ENCODE measurements at places on chromosomes 1 and 21. TPM values are rescaled to one million over a fixed set of nuclear protein-coding genes. Genes with fewer than 3 reads are reported as not detected.

DNA sequence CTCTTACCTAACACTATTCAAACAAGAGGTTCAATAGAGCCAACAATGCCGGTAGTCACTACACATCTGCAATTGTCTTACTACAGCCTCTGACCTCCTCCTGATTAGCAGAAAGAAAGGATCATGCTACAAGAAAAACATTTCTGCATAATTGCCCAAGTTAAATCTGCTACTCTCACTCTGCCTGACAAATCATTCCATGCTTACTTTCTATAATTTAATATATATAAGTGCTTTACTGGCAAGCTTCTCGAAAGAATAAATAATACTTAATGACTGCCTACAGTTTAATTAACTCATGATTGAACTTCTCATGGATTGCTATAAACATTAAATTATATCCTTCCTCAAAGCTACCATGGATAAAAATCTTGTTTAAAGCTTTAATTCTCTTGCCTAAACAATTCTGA, 156.0 kb downstream of the SLC45A1 start:
- no peak for DNase-seq

E2F2 gene
- 0.08 TPM for total RNA-seq

- DNase-seq = no peak
Measured at GRCh38 chr1:192737306-192737705, 71.5 kb upstream of the RGS2 start.

- no peak for DNase-seq
Measured at GRCh38 chr1:47742890-47743760, 254.1 kb downstream of the TRABD2B start.

GRCh38 chr1:205709640-205710039, 29.3 kb upstream of the SLC45A3 start:
- DNase-seq = no peak

GRCh38 chr1:1282998-1283397, 2.8 kb downstream of the SCNN1D start:
- DNase-seq = no peak

INKA2 gene
- 0.67 TPM for total RNA-seq

DNA sequence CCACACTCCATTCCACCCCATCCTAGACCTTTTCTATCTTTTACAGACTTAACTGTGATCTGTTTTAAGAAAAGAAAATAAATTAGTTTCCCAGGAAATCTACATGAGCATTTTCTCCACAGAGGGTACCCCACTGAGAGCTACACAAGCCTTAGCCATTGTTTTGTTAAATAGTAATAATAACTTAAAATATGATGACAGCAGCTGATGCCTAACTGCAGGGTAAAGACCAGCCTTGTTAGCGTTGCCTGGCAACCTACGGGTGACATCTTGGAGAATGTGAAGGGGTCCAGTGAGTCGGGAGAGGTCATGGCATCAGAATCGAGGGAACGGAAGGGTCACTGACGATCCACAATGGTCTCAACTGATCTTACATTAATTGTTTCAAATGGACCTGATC, 233.2 kb upstream of the PBX1 start:
- DNase-seq = no peak

- no peak for DNase-seq
Measured at GRCh38 chr1:188425687-188426086, 1596.9 kb downstream of the PLA2G4A start.

GRCh38 chr1:115377411-115377810, 39.4 kb upstream of the NGF start:
- DNase-seq = no peak

GRCh38 chr1:88327391-88328267, 356.4 kb upstream of the PKN2 start:
- no peak for DNase-seq

GRCh38 chr1:165473081-165473480, 28.2 kb upstream of the RXRG start:
- no peak for DNase-seq

DNA sequence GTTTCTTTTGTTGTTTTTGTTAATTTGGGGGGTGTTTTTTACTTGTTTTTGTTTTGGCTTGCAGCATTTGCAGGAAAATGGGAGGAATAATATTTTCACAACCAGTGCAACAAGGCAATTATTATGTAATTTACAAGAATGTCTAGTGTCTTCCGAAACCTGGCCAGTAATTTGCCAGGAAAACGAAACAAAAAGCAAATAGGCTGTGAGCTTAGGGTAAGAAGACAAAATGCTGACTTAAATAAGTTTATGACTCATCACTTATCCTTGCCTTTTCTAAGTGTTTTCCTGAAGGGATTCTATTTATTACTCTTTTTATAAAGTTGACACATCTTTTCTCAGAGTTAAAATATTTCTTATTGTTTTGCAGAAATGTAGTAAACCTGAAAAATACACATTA, 49.8 kb downstream of the KCNT2 start:
- no peak for DNase-seq

GRCh38 chr1:57845041-57845440, 421.2 kb upstream of the DAB1 start:
- no peak for DNase-seq

CRNN gene
- not detected for total RNA-seq

DNA sequence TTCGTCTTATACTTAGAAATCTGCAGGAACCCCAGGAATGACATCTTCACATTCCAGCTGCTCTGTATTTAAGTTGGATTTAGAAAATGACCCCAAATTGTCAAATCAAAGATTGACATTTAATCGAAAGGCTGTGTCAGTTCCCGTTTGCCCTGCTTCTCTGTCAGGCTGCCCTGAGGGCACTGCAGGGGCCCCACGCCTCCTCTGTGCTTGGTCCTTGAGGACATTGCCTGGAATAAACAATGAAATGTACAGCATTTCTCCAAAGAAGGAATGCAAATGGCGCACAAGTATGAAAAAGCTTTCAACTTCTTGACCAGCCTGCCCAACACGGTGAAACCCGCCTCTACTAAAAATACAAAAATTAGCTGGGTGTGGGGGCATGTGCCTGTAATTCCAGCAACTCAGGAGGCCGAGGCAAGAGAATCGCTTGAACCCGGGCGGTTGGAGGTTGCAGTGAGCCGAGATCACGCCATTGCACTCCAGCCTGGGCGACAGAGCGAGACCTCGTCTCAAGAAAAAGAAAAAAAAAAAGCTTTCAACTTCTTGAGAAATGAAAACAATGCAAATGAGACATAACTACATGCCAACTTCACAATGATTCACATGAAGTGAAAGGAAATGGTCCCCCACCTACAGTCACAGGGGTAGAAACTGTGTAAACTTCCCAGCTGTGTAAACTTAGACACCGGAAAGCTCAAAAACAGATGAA, 3.0 kb downstream of the TMPRSS3 start:
- DNase-seq = no peak

DNA sequence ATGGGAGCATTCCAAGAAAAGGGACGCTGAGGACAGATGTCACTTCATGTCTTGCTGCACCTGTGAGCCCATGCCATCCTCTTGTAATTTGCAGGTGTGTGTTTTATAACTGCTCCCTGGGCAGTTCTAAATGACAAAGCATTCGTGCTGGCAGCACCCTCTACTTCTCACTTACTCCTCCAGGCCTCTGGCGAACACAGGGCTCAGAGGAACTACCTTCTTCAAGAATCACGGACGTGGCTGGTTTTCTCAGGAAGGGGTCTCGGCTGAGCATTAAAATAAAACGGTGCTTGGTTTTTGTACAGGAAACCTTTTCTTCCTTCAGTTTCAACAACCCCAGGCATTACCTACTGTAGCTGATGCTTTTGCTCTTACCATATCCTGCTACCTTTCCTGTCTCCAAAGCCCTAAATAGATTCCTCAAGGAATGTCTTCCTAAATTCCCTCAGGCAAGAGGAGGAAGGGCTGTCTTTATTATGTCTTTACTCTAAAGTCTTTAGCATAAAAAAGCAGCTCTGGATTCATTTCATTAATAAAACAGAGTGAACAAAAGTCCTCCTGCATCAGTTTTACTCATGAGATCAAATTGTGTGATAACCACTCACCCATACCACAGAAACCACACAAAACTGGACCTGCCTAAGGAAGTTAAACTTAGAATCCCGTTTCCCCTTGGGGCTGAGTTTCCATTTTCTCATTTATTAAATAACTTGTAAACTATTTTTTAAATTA, 79.0 kb upstream of the MAP10 start:
- no peak for DNase-seq

HSD3B2 gene
- total RNA-seq = not detected

DNA sequence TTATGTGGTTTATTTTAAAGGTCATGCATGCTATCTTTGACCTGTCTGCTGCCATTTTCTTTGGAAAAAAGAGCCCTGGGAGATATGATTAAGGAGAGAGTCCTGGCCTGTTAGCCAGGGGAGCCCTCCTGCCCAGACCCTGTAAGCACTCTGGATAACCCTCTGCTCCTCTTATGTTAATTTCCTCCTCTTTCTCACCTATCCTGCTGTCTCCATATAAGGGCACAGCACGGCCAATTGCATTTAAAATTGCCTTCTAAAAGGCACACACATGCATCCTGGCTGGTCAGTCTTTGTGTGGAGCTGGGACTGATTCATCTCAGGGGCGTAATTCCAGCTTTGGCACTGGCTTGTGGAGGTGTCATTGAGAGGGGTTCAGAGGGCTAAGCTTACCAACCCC, 158.9 kb downstream of the ST6GALNAC5 start:
- no peak for DNase-seq

- DNase-seq = no peak
Measured at GRCh38 chr1:19010995-19011844, 54.7 kb upstream of the IFFO2 start.

DNA sequence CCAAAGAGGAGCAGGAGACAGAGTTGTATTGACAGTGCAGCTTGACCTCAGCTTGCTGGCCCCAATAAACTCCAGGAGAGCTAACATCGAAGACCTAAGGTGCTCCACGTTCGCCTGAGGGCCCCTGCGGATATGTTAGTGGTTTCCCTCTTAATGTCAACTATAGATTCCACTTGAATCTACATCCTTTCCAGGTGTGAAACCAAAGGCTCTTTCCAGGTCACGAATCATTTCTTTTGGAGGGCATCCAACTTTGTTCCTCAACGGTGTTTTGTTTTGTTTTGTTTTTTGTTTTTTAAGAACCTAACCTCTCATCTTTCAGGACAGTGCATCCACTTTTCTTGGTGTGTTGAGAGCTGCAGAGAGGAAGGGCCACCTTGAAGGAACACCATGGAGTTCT, 267.6 kb upstream of the SGIP1 start:
- DNase-seq = no peak

GRCh38 chr1:163471779-163472650, 150.3 kb downstream of the NUF2 start:
- no peak for DNase-seq

- no peak for DNase-seq
Measured at GRCh38 chr1:41666981-41667631, 182.6 kb upstream of the EDN2 start.

DNA sequence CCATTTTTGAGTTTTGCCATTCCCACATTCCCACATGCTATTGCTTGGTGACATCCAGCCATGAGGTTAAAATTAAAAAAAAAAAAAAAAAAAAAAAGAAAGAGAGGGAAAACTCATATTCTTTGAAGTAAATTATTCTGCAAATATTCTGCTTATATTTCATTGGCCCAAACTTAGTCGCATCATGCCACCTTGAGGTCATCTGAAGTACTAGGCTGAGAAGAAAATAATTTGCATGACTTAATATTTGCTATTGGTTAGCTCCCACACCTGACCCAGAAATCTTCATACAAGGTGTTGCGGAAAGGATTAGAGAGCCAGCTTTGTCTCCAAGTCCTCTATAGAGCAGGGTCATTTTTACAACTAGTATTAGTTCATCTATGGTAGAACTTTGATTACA, 2206.0 kb downstream of the MRPL39 start:
- DNase-seq = no peak

DNA sequence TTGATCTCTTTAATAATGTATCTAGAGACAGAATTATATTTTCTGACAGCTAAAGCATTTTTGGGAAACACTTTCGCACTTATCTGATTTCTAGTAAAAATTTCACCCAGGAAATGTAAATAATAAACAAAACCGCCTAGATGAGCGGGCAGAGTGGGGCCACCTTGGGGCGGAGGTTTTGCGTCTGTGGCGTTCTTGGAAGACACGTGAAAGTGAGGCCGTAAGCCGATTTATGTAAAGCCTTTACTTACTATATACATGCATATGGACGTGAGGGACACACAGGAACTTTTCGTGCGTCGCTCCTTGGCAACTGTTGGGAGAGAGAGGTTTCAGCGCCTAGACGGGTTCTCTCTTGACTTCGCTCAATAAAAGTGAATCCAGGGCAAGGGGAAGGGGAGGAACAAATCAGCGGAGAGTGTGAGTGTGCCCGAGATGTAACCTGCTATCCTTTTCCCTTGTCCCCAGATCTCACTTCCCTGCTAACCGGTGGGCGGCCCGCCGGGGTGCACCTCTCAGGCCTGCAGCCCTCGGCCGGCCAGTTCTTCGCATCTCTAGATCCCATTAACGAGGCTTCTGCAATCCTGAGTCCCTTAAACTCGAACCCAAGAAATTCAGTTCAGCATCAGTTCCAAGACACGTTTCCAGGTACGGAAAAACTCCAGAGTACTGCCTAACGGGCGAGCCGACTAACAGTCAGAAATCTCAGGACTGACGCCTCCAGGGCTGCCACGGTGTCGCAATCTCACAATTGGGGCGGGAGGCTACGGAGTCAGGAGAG, 1.7 kb downstream of the HLX start:
- no peak for DNase-seq

DNA sequence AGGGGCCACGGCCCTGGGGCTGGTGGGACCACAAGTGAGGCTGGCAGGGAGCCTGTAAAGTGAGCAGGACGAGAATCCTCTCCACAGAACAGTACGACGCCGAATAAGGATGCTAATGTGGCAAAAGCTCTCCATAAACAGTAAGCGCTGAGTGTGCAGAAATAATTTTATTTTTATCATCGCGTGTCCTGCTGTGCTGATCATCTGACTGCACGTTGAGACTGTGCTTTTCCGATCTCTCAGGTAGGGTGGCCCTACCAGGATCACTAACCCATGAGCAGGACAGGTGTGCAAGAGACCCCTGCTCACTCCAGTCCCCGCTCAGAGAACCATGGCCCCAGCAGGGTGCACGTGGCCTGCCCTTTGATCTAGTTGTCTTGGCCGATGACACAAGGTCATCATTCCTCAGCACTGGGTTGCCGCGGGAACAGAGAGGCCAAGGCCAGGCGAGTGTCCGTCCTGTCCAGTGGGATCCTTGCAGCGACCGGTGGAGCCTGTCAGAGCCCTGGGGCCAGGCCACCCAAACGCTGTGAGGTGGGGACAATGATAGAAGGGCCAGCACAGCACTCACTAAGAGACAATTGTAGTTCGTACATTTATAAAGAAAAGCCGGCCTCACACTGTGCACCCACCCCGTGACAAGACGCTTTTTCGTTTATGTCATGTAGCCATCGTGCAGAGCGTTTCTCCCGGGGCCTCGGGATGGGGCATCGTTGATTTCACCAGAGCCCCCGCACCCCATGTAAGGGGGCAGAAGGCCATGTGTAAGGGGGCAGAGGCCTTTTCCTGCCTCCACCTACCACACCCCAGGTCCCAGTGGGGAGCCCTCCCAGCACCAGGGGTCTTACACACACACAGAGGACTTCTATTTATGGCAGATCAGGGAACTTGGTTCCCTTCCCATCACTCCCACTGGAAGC, 52.7 kb upstream of the ADARB1 start:
- no peak for DNase-seq

All from liver (tissue), 10 donors.